Stimulated activated CD4-positive, alpha-beta T cell treated with anti-CD3 and anti-CD28 coated beads, Interleukin-1b, Interleukin-23, amount 100 ng/mL, for 1 hour (primary cell): ENCODE measurements at places on chromosomes 3 and 15.

DNA sequence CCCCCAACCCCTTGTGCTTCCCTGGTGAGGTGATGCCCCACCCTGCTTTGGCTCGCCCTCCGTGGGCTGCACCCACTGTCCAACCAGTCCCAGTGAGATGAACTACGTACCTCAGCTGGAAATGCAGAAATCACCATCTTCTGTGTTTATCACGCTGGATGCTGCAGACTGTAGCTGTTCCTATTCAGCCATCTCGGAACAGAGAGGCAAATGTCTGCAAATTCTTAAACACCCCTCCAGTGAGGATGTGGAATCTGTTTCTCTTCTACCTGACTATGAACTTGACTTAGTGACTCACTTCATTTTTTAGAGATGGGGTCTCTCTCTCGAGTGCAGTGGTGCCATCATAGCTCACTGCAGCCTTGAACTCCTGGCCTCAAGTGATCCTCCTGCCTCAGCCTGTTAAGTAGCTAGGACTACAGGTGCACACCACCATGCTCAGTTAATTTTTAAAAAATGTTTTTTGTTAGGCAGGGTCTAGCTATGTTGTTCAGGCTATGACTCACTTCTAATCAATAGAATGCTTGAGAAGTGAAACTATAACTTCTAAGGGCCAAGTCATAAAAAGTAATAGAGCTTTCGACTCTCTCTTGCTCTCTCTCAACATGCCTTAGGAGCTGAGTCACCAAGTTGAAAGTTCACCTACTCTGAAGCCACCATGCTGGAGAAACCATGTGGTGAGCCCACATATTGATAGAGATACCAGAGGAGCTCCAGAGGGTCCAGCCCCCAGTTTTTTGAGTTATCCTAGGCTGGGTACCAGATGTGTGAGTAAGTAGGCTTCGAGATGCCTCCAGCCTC lies 11.5 kb upstream of the PARP14 start:
- DNase-seq = no peak

- no peak for DNase-seq
Observed at GRCh38 chr15:92636908-92637481, 18.6 kb downstream of the FAM174B start.

DNA sequence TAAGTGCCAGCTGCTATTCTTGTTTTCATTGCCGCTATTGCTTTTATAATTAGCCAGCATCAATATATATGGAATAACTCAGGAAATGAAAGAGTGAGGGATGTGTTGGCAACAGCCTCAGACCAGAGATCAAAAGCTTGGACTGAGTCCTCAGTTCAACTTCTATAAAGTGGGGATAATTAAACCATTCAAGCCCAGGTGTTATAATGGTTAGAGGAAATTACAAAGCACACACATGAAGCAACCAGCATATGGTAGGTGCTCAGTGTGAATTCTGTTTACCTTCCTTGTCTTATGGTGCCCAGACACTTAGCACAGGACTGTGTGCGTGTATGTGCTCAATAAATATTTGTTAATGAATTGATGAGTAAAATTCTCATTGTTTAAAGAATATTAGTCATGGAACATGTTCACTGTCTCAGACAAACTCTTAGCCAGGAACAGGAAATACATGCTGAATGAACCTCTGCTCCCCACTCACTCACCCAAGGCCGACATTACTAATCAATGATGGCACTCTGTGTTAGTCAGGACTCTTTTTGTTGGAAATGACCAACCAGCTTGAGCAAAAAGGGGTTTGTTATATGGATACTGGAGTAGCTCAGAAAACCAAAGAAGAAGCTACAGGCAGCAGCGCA lies 16.7 kb upstream of the CCDC174 start:
- DNase-seq = no peak

GRCh38 chr3:98655666-98656065 lies 62.3 kb upstream of the CPOX start:
- DNase-seq = no peak

- DNase-seq = no peak
Observed at GRCh38 chr3:178258121-178258520, 278.1 kb upstream of the KCNMB2 start.

- no peak for DNase-seq
Observed at GRCh38 chr3:64578062-64578770, 109.6 kb downstream of the ADAMTS9 start.

DNA sequence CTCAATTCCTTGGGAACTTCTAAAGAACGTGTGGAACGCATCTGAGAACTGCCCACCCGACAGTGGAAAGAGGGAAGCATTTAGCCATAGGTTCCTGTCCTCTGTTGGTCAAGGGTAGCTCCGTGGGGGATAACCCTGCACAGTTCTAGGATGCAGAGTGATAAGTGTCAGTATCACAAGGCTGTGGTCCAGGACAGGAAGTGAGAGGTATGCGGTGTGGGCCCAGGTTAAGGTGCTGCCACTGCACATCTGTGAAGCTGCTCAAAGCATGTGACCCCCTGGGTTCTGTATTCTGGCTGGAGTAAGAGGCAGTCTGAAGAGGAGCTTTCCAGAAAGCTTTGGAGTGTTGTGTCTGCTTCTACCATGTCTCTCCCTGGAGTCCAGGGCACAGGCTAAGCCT lies 51.7 kb upstream of the HES1 start:
- DNase-seq = no peak

DNA sequence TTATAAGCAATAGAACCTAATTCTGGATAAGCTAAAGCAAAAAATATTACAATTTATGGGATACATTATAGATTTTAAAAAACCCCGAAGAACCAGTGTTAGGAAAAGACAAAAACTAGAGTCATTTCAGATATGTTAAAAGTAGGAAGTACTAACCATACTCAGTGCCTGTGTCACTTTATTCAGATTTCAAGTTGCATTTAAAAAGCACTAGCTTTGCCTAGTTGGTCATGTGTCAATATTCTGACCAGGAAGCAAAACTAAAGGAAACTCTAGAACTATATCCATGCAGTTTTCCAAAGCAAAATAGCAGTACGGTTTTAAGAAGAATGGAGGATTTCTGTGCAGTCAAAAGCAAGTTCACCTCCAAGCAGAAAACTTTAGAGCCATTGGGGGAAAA lies 88.4 kb downstream of the RAP2B start:
- DNase-seq = no peak

DNA sequence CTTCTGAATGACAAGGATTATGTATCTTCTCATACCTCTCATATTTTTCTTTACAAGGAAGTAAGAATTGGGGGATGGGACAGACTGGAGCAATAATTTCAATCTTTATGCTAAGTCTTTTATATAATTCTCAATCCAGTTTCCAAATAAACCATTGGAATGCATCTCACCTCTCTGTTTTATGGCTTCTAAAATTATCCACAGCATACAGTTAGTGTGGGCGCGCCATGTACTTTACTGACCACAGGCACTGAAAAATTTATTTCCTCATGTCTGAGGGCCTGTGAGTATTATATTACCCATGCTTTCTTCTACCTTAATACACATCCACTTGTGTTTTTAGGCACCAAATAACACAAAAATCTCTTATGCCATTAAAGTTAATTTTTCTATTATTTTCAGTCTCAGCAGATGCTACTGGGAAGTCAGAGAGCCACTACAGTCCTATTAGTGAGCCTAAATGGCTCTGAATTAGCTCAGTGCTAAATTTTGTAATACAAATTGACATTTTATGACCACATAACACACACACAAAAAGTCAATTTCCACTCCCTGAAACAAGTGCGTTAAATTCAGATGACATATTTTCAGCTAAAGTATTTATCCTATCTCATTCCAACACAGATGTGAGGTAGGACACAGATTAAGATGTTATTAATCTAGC lies 39.3 kb downstream of the SLITRK3 start:
- no peak for DNase-seq

DNA sequence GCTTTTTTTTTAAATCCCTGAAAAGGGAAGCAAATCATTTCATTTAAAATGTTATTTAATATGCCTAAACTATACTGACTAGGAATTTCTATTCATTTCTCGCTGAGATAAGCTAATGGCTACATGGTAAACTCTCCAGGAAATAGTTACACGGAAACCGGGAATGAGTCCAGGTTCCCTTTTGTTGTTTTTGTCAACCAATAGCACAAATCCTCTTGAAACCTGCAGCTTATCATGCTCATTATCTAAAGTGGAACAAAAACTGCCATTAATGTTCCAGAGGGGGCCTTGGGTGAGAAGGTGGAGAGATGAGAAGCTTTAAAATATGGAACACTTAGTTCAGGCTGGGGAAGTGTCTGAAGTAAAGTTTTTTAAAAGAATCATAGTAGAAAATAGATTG lies 113.5 kb upstream of the ALCAM start:
- no peak for DNase-seq

- DNase-seq = no peak
Observed at GRCh38 chr15:99986297-99987118, 253.3 kb upstream of the LYSMD4 start.

DNA sequence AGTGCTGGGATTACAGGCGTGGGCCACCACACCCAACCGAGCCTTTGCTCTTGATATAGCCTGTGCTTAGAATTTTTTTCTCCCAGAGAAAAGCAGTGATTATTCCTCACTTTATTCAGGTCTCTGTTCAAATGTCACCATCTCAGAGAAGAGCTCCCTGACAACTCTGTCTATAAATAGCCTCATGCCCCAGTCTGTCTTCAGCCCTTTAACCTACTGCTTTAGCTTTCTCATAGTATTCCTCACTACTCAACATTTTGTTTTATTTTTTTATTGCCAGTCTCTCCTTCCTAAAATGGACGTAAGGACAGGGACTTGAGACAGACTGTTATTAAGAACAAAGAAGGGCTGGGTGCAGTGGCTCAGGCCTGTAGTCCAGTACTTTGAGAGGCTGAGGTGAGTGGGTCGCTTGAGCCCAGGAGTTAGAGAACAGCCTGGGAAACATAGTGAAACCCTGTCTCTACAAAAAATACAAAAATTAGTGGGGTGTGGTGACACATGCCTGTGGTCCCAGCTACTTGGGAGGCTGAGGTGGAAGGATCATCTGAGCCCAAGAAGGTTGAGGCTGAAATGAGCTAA lies 78.7 kb upstream of the TTBK2 start:
- DNase-seq = no peak

DNA sequence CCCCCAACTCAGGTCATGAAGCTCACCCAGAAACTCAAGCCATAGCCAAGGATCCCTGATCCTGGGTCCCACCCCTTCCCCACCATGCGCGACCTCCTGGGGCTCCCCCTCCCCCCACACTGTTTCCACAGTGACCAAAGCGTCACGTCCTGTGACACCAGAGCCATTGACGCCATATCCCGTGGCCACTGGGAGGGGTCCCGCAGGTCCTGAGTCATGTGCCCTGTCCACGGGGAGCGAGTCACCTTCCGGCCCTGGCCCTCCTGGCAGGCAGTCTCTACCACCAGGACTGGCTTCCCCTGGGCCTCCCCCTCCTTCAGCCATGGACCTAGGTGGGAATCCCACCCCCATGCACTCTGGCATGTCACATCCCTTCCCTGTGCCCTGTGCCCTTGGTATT lies 15.6 kb downstream of the SEMA3F start:
- DNase-seq = no peak

- DNase-seq = no peak
Observed at GRCh38 chr15:40095371-40096093, 13.1 kb downstream of the BMF start.

DNA sequence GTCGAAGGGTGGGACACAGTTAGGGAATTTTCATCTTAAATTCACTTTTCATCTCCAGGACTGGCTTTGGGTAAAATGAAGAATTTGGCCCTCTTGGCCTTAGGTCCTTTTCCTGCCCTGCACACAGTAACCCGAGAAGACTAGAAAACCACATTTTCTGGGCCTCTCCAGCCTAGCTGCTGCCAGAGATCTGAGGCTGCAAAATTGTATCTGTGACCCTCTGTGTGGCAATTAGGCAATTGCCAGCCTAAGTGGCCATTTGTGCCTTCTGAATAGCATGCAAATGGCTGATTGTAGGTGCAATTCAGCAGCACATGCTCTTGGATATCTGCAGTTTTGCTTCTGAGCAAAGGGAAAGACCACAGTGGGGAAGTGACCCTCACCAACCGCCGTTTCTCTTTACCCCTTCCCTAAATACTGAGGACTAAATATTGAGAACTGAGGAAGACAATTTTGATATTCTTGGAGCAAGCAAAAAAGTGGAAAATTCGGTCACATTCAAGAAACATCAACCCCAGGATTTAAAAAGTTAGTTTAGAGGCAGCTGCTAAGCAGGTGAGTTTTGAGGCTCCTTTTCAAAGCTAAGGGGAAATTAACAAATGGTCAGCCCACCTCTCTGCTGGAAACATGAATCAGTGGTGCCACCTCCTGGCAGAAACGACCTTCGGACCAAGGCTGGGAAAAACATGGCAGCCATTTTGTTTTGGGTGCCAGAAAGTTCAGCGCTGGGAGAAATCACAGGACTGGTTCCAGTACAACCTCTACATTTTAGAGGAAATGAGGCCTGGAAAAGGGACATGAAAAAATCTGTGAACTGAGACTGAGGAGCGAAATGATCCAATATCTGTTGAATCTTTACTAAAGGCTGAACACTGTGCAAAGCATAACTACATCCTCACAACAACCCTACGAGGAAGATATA lies 56.6 kb upstream of the PRTG start:
- no peak for DNase-seq

GRCh38 chr15:80136854-80137253 lies 15.9 kb upstream of the FAH start:
- DNase-seq = no peak

DNA sequence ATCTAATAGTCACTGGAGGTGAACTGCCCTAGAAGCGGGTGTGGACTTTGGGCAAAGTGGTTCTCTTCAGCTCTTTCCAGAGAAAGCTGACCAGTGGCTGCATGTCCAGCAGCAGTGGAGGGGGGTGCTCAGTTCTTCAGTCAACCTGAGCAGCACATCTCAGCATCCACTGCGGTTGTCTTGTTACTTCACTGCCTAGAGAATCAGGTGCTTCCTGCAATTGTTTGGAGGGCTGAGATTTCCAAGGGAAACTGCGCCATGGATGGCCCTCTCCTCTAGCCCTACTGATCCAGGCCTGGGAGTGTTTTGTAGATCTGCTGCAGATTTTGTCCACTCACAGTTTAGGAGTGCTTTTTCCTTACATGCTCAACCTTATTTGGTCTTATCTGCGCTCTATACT lies 65.6 kb upstream of the CFAP161 start:
- DNase-seq = no peak

DNA sequence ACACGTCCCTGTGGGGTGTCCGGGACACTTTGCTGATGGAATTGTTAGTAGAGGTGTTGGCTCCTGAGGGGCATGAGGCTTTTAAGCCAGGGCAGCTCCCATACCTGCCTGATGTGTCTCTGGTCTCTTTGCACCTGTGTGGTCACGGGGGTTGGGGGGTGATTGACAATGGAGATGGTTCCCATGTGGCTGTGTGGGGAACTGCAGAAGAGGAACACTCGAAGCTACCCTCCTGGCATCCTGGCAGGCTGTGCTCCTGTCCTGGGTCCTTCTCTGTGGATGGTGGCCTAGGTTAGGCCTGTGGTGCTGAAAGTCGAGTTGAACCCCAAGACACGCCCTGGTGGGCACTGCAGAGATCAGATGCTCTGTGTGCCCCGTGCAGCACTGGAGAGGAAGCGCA lies 73.4 kb downstream of the HMCES start:
- DNase-seq = no peak
